Activated gamma-delta T cell treated with Interleukin-2 at 50 U/mL for 16 hours (primary cell): ENCODE measurements at places on chromosomes 5 and 9.
A peak's percentile ranks its signal among the peaks of the same experiment; 100 is the strongest.

DNA sequence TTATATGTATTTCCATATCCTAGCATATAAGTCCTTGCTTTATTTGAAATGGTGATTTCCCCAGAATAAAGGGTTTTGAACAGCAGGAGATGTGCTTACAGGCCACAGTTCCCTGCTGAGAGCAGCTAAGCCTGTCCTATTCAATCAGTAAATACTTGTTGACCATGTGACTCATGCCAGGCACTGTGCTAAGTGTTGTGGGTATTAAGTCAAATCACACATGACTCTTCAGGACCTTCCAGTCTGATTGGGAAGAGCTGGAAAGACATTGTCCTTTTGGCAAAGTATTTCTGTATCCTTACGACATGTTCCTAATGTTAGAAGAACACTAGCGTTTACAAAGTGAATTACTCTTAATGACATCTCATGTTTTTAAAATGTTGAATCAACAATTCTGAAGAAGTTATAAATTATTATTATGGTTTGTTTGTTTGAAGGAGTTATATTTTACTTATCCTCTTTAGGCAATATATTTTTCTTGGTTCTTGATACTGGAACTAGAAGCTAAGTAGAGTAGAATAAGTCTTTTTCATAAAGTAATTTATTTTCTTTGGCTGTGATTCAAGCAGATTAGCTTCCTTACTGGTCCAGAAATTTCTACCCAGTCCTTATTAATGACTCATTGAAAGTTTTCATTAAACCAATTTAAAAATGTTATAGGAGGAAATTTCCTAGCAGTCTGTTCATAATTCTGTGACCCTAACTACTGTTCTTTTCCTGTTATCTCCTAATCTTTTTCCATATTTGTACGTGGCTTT, 82.1 kb downstream of the GAPVD1 start:
- DNase-seq = no peak

DNA sequence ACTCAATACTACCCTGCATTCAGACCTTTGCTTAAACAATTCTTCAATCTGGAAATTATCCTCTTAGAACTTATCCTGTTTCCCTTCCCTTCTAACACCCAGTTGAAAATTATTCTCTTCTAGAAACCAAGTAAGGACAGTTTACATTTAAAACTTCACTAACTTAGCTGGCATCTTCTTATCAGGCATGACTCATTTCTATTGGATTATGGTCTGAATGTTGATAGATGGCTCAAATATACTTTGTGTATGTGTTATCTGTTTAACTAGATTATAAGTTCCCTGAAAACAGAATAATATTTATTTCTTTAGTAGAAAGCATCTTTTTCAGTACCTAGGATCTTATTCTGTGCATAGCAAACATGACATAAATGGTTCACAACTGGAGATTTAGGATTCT, 161.9 kb downstream of the PPP2R2B start:
- DNase-seq = no peak

GRCh38 chr5:99004960-99005359, 76.2 kb upstream of the CHD1 start:
- no peak for DNase-seq

DNA sequence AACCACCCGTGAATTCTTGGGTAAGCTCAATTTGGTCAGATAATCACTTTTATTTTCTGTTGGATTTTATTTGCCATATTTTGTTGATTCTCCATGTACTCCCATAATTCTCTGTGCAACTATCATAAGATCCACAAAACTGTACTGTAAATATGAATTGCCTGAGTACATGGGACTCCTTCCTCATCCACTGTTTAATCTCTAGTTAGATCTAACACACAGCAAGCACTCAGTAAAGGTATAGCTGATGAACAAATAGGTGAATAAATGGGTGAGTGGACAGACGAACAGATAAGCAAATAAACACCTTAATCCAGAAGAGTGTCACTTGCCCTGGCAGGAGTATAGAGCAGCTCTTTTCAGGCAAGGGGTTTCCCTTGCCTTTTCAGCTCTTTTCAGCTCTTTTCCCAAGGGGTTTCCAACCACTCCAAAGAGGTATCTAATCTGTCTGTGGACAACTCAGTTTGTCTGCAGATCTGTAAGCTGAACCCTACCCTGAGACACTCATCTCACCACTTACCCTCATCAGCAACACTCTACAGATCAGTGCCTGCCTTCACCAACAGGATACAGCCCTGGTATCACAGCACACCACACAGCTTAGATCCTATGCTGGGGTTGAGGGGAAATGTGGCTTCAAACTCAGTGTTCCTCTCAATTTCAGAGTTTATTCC, 51.2 kb downstream of the SIL1 start:
- DNase-seq = no peak

- no peak for DNase-seq
These were observed 95.8 kb downstream of the AOPEP start for GRCh38 chr9:94822273-94822672.

- DNase-seq = no peak
These were observed 125.2 kb upstream of the SMIM23 start for GRCh38 chr5:171660434-171660833.

DNA sequence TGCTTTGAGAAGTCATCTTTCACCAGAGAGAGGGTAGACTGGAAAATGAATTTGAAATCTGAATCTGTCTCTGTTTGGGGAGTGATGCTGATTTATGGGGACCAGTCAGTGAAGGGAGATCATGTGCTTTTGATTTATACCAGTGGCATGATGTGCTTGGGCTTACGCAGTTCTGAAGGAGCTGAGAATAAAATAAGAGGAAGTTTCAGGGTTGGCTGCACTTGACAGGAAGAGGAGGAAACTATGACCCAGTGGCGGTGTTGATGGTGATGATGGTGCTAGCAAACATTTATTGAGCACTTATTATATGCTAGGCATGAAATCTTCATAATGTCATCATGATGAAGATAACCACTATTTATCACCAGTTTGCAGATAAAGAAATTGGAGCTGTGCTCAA, 136.4 kb upstream of the GLRA1 start:
- no peak for DNase-seq

GRCh38 chr5:129120158-129120581, 25.6 kb downstream of the ISOC1 start:
- DNase-seq = no peak

GRCh38 chr5:36505021-36505420, 101.4 kb upstream of the SLC1A3 start:
- no peak for DNase-seq

DNA sequence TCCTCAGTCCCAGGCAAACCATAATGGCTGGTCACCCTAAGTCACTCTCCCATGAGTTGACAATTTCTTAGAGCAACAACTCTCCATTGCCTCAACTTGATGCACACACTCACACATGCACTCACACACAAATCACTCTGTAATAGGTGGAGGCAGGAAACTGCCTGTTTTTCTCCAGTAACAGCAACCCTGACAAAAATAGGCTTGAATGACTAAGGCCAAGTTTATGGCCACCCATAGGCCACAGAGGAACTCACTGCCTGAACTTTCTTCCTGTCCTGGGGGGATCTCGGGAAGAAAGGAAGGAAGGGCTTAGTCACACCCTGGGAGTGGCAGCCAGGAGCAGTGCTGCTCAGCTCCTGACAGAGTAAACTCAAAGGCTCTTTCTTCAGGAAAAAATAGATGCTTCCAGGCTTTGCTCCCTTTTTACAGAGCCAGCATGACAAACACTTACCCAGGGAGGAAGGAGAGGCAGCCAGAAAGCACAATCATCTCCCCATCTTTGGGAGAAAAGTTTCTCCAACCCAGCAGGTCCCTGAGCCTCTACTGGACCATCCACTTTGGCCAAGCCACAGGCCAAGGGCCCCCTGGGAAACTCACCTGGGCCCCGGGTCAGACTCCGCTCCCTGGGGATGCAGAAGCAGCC, 368 bp downstream of the SH3TC2 start:
- DNase-seq = no peak

GRCh38 chr9:137892424-137893191, 15.0 kb downstream of the CACNA1B start:
- DNase-seq = no peak

GRCh38 chr5:172356047-172356446, 72.5 kb upstream of the UBTD2 start:
- DNase-seq = no peak

- DNase-seq = no peak
These were observed 377.6 kb downstream of the BRINP1 start for GRCh38 chr9:118991366-118992285.

- no peak for DNase-seq
These were observed 84.9 kb upstream of the HSPA9 start for GRCh38 chr5:138660051-138660572.

GRCh38 chr5:131615957-131616356, 19.1 kb downstream of the RAPGEF6 start:
- DNase-seq = no peak

DNA sequence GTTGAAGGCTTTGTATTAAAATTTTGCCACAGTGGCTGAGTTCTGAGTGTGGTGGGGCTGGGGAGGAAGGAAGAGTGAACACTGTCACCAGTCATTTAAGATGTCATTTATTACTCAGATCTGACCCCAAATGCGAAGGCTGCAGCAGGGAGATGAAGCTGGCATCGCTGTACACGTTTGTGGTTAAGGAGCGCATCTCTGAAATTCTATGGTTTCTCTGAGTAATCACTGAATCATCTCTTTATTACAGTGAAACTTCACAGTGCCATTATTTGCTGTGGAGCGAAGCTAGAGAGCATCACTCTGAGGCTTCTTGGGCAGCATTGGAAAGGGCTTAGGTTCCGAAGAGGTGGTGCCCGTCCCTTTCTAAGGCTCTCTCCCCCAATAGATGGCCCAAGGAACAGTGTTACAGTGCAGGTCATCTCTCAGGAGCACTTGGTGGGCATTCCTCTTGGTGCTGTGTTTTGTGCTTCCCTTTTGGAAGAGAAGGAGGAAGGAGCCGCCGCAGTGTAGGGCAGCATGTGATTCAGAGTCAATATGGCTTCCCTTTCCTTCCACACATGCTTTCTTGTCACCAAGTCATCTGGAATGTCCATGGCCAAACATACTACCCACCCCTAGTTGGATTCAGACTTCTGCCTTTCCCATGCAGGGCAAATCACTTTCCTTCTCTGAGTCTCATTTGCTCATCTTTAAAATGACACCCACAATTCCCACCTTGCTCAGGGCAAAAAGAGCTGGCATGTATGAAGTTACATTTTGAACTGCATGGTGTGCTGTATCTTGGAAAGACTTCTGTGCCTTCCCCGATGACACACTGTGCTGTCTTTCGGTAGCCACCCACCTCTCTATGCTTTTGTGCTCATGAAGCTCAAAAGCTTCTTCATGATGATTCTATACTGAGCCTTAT, 9.3 kb upstream of the TEX48 start:
- peak; percentile 62 for DNase-seq

- DNase-seq = no peak
These were observed 83.7 kb downstream of the PCSK5 start for GRCh38 chr9:75974016-75974766.

DNA sequence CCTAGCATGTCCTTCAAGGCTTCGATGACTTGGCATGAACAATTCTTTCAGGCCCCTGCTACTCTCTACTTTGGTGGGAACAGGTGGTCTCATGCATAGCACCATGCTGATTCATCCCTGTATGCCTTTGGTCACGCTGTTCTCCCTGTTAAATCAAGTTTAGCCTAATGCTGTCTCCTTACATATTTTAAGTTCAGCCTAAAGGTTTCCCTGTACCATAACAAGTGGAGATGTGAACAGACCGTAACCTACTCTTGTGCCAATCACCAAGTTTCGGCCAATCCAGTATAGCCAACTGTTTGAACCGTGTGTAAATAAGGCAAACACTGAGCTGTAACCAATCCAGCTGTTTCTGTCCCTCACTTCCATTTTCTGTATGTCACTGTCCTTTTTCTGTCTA, 8.0 kb downstream of the GAS1 start:
- no peak for DNase-seq

- no peak for DNase-seq
These were observed 160.0 kb upstream of the GNA14 start for GRCh38 chr9:77807846-77808750.

DNA sequence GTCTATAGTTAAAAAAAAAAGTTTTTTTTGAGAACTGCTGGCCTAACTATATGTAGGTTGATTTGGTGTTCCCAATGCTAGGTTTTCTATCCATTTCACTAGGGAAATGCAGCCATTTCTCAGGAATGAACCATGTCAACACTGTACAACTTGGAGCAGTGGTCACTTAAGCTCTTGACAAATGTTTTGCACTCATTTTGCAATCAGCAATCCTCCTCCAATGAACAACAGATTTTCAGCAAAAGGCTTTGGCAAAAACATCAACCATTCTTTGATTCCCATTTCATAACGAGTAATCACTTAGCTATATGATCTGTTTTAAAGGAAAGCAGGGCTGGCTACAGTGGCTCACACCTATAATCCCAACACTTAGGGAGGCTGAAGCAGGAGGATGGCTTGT, 17.9 kb downstream of the STRBP start:
- DNase-seq = no peak

GRCh38 chr5:176528301-176528700, 8.9 kb downstream of the RNF44 start:
- DNase-seq = no peak

- DNase-seq = no peak
These were observed 138.5 kb upstream of the ERCC6L2 start for GRCh38 chr9:95736891-95737522.

GRCh38 chr5:13218518-13218917, 726.0 kb downstream of the DNAH5 start:
- no peak for DNase-seq

DNA sequence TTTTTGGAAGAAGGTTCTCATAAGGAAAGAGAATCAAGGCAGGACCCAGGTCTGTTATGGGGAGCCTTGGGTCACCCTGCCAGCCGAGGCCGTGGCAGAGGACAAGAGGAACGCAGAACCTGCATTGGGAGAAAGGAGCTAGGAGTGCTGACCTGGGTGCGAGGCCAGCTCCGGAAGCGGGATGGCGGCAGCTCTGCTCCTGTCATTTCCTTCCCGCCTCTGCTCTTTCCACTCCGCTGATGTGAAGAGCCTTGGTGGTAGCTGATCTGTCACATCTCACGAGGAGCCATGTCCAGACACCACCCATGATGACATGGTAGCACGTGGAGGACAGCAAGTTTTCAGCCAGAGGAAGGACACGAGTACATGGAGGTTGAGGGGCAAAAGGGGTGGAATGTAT, 109.5 kb upstream of the COL5A1 start:
- no peak for DNase-seq
